Dermis blood vessel endothelial cell (primary cell): ENCODE measurements at places on chromosomes 4 and X. TPM values are rescaled to one million over a fixed set of nuclear protein-coding genes. Genes with fewer than 3 reads are reported as not detected.

GRCh38 chrX:96436105-96436504 lies 248.5 kb upstream of the DIAPH2 start:
- DNase-seq: peak; percentile 81

FANCB gene
- 5.1 and 6.8 TPM in 2 replicates for total RNA-seq

SSX2B gene
- total RNA-seq: not detected in 2 replicates

KLHL34 gene
- total RNA-seq: not detected in 2 replicates

GRCh38 chr4:128571747-128572146 lies 237.8 kb upstream of the JADE1 start:
- DNase-seq: peak; percentile 94

BEX5 gene
- total RNA-seq: 0.17 TPM in 1 of 2 replicates, not detected in the other

CCDC120 gene
- 0.85 and 1.4 TPM in 2 replicates for total RNA-seq

DNA sequence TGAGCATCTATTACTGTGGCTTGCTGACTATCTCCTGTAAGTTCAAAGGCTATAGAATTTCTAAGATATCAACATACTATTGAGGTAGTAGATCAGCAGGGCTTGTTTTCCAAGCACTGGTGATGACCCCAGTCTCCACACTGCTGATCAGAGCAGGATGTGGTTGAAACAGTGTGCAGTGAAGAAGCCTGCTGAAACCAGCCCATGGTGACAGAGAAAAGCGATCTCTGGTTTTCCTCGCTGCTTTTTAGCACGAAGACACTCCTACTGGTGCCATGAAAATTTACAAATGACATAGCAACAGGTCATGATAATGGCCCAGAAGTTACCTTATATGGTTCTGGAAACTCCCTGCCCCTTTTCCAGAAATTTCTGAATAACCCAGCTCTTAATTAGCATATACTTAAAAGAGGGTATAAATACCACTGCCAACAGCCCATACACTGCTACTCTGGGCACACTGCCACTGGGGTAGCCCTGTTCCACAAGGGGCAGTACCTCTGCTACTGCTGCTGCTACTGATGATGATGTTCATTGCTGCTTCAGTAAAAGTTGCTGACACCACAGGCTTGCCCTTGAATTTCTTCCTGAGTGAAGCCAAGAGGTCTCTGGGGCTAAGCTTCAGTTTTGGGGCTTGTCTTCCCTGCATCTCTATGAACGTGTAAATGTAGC lies 1689.5 kb upstream of the PCDH10 start:
- DNase-seq: no peak

GRCh38 chrX:54495814-54496516 lies at the start of gene FGD1:
Gene FGD1, minus strand, starts transcription at chrX:54496234. Its CDS starts 802 bp downstream, at chrX:54495432.
- peak; percentile 56 for DNase-seq

S100G gene
- not detected in 2 replicates for total RNA-seq

PIM2 gene
- total RNA-seq: 4.8 and 6.5 TPM in 2 replicates

TMEM31 gene
- not detected in 2 replicates for total RNA-seq

GRCh38 chrX:130125091-130125874 lies 15.0 kb upstream of the ELF4 start:
- no peak for DNase-seq

DNA sequence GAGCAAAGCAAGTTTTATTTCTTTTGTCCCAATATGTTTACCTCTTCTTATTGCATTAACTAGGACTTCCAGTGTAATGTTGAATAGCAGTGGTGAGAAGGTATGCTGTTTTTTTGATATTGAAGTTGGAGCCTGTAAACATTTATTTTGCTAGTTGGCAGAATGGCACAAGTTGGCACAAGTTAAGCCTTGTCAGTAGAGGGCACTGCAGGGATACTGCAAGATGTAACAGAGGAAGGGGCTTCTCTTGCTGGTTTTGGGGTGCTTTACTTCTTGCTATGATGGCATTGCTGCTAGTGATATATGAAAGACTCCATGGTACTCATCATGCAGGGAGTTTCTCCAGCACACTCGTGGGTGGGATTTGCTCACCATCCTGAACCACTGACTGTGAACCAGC lies 327.3 kb upstream of the ARX start:
- DNase-seq: no peak

GRCh38 chrX:71619986-71620385 lies 1.7 kb upstream of the CXCR3 start:
- DNase-seq: no peak
